ENCODE measurements at places on chromosomes 5 and 9.
A peak's percentile ranks its signal among the peaks of the same experiment; 100 is the strongest.

DNA sequence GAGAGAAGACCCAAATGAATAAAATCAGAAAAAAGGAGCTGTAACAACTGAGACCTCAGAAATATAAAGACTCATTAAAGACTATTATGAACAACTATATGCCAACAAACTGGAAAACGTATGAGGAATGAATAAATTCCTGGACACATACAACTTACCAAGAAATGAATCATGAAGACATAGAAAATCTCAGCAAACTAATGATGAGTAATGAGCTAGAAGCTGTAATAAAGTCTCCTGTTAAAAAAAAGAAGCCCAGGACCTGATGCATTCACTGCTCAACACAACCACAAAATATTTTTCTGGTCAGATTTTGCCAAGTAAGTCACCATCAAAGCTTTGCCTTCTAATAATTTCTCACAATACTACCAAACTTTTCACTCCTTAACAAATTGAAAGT lies 666.7 kb downstream of the LRRC70 start:
- DNase-seq, result peak; percentile 44

- no peak for DNase-seq
Measured at GRCh38 chr5:6979061-6979460, 265.8 kb downstream of the TENT4A start.

- no peak for DNase-seq
Measured at GRCh38 chr9:110028676-110029075, 179.3 kb downstream of the C9orf152 start.

- DNase-seq, result peak; percentile 37
Measured at GRCh38 chr5:9302218-9302617, 243.7 kb downstream of the SEMA5A start.

GRCh38 chr5:55636683-55637082 lies 75.4 kb downstream of the SLC38A9 start:
- DNase-seq, result no peak

GRCh38 chr9:15416880-15417279 lies 5.8 kb upstream of the SNAPC3 start:
- DNase-seq, result no peak

- peak; percentile 68 for DNase-seq
Measured at GRCh38 chr5:135398855-135399793, at the start of gene MACROH2A1. MACROH2A1 (minus strand) TSS chr5:135399231; CDS start chr5:135389093, 10,138 bp downstream.

- peak; percentile 91 for DNase-seq
Measured at GRCh38 chr5:139443831-139444453, 4.6 kb upstream of the DNAJC18 start.

GRCh38 chr9:94773655-94774054 lies 47.2 kb downstream of the AOPEP start:
- DNase-seq, result no peak

- no peak for DNase-seq
Measured at GRCh38 chr5:139276426-139276825, 17.1 kb upstream of the MATR3 start.

GRCh38 chr9:6239694-6240093 lies 24.1 kb downstream of the IL33 start:
- no peak for DNase-seq

DNA sequence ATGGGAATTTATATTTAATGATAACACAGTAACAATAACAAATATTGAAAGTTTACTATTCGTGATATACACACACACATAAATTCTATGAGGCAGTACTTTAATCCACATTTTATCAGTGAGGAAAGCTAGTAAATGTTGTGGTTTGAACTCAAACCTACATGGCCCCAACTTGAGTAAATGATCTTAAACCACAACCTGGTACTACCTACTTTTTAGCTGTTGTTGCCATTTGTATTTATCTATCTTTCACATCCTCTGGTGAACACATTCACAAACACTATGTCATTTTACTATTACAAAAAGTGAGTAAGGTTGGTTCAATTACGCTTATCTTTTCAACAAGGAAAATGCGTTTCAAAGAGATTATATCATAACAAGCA lies 186.1 kb downstream of the SMC2 start:
- DNase-seq, result peak; percentile 0

DNA sequence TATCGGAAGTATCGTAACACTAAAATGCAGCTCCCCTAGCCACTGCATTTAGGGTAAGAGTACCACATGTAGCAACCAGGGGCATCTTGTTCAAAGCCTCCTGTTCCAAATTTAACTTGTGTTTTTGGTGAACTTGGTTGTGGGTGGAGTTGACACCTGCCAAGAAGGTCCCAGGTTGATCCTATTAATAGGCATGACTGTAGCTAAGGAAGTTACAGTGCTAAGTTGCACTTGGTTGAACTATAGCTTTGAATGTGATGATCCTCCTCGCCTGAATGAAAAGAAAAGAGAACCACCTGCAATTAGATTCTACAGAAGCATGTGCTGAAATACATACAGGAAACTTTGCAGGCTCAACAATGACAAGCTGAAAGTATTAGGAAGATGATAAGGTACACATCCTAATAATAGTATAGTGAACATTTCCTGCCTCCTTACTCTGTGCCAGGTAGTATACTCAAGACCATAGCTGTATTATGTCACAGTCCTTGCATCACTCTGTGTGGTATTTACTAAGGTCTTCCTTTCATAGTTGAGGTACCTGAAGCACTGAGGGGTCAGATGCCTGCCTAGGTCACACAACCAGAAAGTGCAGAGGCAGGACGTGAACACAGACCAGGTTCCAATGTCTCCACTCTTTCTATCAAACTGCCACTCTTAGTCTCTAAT lies 64.5 kb upstream of the PIP5K1B start:
- no peak for DNase-seq

DNA sequence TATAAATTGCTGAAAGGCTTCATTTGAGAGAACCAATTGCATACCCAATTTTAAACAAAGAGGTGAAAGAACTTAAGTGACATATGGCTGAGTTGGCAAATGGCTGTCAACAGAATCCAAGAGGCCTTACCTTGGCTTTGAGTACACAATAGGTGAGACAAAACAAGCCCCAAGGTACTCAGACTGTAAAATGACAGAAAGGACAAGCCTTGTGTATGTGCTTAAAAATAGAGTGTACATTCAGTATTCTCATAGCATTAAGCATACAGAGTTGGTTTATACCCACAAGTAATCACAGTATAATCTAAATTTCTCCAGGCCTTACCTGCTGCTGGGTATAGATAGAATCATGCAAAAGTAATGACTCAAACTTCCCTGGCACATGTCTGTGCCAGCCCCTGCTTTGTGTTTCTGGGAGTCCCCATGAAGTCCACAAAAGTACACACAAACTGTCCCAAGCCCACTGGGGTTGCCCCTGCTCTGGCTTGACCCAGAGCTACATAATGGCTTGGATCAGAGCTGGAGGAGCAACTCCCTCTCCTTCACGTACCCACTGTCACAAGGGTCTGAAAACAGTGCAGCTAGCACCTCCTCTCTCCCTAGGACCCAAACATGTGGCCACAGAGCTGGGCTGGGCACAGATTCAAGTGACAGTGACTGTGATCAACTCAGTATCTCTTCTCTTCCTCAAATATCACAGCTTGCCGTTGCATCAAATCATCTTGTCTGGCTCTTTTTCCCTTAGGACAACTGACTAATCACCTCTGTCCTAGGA lies 250.8 kb downstream of the ENC1 start:
- no peak for DNase-seq

DNA sequence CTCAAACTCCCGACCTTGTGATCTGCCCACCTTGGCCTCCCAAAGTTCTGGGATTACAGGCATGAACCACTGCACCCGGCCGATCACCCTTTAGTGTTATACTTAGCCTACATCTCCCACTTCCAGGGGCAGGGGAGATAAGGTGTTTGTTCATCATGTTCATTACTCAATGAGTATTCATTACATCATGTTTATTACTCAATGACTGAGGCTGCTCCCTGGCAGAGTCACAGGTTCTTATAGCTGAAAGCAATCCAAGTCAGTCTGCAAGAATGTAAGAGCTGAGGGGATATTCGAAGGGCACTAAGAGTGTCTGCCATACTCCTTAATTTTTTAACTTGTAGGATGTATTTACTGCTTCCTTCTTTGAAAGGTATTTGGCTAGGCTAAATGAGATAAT lies 214.2 kb downstream of the SPATA31D1 start:
- peak; percentile 67 for DNase-seq

- DNase-seq, result no peak
Measured at GRCh38 chr5:18311266-18311665, 677.0 kb downstream of the TAF11L14 start.

DNA sequence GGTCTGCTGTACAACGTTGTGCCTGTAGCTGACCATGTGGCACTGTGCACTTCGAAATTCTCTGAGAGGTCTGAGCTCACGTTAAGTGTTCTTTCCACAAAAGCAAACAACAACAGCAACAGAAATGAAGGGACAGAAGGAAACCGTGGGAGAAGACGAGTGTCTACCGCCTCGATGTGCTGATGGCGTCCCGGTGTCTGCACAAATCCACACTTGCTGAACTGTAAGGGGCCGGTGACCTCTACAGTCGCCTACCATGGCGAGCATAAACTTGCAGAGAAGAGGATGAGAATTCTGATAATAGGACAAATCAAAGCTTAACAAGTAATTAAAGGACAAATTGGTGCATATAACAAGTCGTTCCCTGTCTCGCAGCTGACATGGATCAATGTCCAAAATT lies 114.0 kb downstream of the ADAMTS2 start:
- DNase-seq, result no peak

- peak; percentile 10 for DNase-seq
Measured at GRCh38 chr5:172640822-172641358, at the start of gene NEURL1B. NEURL1B (plus strand) TSS chr5:172641263; CDS start chr5:172641407, 144 bp downstream.

GRCh38 chr5:123681061-123681460 lies 169.1 kb downstream of the CSNK1G3 start:
- DNase-seq, result no peak

GRCh38 chr9:121651295-121652020 lies at the start of gene DAB2IP:
DAB2IP (plus strand) TSS chr9:121651634; CDS start chr9:121651776, 142 bp downstream.
- no peak for DNase-seq
